Uterus (tissue), 4 donors: ENCODE measurements at places on chromosomes 13 and 19.
A peak's percentile ranks its signal among the peaks of the same experiment; 100 is the strongest.

DNA sequence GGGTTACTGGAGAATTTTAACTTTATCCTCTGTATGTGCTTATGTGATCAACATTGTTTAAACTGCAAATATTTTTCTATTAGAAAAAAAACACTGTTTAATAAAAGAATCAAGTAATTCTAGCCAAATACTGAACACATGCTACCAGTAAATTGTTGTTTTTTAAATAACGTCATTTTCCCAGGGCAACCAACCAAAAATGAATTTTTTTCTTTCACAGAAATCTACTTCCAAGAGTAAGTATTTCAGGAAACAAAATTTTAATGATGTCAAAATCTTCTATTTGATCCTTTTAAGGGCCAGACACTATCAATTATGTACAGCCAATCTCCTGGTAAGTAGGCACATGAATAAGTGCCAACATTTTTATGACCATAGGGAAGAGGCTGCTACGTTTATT is 57.1 kb downstream of the TUBGCP3 start:
- no peaks in the 10 kb centered on the region for H3K27me3 ChIP-seq
- DNase-seq: no peak
- no peaks in the 10 kb centered on the region for H3K36me3 ChIP-seq
- H3K4me3 ChIP-seq: no peak overlapping the region

- no peak for DNase-seq
- H3K4me1 ChIP-seq: no peaks in the 10 kb centered on the region
- no peaks in the 10 kb centered on the region for H3K27me3 ChIP-seq
- H3K27ac ChIP-seq: no peak overlapping the region
These were observed 576.7 kb downstream of the DIAPH3 start for GRCh38 chr13:59587030-59587429.

GRCh38 chr13:91278291-91278690 is 69.2 kb upstream of the MIR17HG start:
- H3K4me1 ChIP-seq: no peaks in the 10 kb centered on the region
- no peak overlapping the region for H3K4me3 ChIP-seq
- no peak for DNase-seq
- H3K27me3 ChIP-seq: no peaks in the 10 kb centered on the region

DNA sequence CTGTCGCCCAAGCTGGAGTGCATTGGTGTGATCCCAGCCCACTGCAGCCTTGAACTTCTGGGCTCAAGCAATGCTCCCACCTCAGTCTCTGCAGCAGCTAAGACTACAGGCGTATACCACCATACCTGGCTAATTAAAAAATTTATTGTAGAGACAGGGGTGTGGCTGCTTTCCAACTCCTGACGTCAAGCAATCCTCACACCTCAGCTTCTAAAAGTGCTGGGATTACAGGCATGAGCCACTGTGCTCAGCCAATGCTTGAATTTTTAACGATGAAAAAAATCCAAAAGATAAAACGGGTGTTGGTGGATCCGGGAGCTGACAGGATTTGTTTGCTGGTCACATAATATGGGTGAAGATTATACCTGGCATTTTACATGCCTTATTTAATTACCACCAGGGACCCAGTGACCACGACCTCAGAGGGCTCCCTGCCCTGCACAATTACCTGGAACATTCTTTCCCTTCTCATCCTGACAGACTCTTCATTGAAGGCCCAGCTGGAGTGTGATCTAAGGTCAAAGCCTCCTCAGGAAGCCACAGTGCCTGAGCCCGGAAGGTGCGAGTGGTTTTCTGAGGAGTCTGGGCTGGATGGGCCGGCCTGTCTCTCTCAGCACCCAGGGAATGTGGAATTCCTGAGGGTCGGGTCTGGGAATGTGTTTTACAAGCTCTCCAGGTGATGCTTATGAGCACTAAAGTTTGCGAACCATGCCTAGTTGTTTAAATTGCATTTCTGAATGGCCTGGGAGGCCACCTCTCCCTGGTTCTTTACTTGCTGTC is 193.3 kb downstream of the USP12 start:
- peaks cover under 1% of the 10 kb centered on the region for H3K4me1 ChIP-seq
- no peak for DNase-seq
- H3K4me3 ChIP-seq: no peak overlapping the region
- no peaks in the 10 kb centered on the region for H3K36me3 ChIP-seq
- no peaks in the 10 kb centered on the region for H3K27me3 ChIP-seq
- H3K27ac ChIP-seq: no peak overlapping the region

GRCh38 chr13:36061621-36062020 is 69.6 kb downstream of the DCLK1 start:
- no peak overlapping the region for H3K4me3 ChIP-seq
- H3K27ac ChIP-seq: peak overlapping the region; percentile 63
- H3K27me3 ChIP-seq: no peaks in the 10 kb centered on the region
- no peaks in the 10 kb centered on the region for H3K36me3 ChIP-seq

GRCh38 chr13:90445179-90445578 is 902.3 kb upstream of the MIR17HG start:
- DNase-seq: no peak
- no peak overlapping the region for H3K27ac ChIP-seq
- no peaks in the 10 kb centered on the region for H3K27me3 ChIP-seq
- no peaks in the 10 kb centered on the region for H3K4me1 ChIP-seq
- H3K4me3 ChIP-seq: no peak overlapping the region
